Astrocyte (in vitro differentiated cells and primary cell): ENCODE measurements at places on chromosomes 13 and 19. TPM values are rescaled to one million over a fixed set of nuclear protein-coding genes. Genes with fewer than 3 reads are reported as not detected.

DNA sequence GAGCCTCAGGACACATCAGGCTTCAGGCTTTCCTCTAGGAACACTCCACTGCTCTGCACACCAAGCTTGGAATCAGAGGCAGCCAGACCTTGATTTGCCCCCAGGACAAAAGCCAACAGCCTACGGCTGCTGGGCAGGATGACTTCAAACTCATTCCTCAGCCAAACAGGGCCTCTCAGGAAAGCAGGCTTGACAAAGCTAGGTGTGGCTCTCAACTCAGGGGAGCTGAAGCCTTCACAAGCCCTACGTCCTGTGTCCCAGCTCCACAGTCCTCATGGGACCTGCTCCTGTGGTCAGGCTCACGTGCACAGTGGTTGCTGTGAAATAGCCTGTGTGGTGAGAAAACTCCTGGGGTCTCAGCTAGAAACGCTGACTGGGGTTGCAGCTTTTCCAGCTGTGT, 398.9 kb upstream of the ZNF507 start:
- H3K4me3 ChIP-seq: no peak overlapping the region
- no peaks in the 10 kb centered on the region for H3K27me3 ChIP-seq
- no peaks in the 10 kb centered on the region for H3K36me3 ChIP-seq
- no peak overlapping the region for H3K27ac ChIP-seq
- H3K4me1 ChIP-seq: no peaks in the 10 kb centered on the region
- DNase-seq: no peak

GRCh38 chr13:36157480-36157879, 26.3 kb upstream of the DCLK1 start:
- H3K36me3 ChIP-seq: no peaks in the 10 kb centered on the region
- no peak overlapping the region for H3K4me3 ChIP-seq
- no peak for DNase-seq
- peaks cover 20% of the 10 kb centered on the region for H3K4me1 ChIP-seq
- H3K27me3 ChIP-seq: peaks cover 20% of the 10 kb centered on the region

DNA sequence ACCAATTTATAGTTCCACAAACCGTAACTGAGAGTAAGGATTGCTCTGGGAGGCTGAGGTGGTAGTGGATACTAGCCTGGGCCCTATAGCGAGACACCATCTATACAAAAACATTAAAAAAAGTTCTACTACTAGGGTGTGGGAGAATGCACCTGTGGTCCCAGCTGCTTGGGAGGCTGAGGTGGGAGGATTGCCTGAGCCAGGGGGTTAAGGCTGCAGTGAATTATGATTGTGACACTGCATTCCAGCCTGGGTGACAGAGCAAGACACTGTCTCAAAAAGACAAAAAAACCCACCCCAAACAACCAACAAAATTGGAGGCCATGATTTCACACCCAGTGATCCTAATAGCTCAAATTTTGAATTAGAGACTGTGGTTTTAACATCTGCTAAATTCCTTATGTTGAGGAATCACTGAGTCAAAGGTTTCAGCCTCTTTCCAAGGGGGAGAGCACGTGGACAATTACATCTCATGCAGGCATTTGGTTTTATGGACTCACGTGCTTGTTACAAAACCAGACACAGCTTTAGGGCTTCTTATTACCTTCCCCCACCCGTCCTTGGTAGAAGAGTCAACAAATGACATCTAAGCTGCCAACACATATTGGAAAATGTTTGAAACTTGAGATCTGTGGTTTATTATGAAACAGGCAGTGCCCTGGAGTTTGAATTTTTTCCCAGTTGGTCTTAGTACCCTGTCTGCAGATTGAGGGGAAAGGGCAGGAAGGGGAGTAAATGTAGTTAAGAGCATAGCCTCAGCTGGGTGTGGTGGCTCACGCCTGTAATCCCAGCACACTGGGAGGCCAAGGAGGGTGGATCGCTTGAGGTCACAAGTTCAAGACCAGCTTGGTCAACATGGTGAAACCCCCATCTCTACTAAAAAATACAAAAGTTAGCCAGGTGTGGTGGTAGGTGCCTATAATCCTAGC, 18.5 kb downstream of the CYP2A6 start:
- H3K4me3 ChIP-seq: no peak overlapping the region
- no peaks in the 10 kb centered on the region for H3K4me1 ChIP-seq
- no peak overlapping the region for H3K27ac ChIP-seq
- no peaks in the 10 kb centered on the region for H3K27me3 ChIP-seq

Gene TMEM145
- total RNA-seq: 0.70 TPM in 1 of 2 replicates, not detected in the other

GRCh38 chr19:8120636-8121480, 28.5 kb downstream of the FBN3 start:
- H3K27ac ChIP-seq: no peak overlapping the region
- no peak for DNase-seq
- H3K36me3 ChIP-seq: no peaks in the 10 kb centered on the region
- no peaks in the 10 kb centered on the region for H3K27me3 ChIP-seq

Gene MAP4K1
- total RNA-seq: 0.87 and 1.7 TPM in 2 replicates

Gene LHB
- total RNA-seq: 0.48 TPM in 1 of 2 replicates, not detected in the other

DNA sequence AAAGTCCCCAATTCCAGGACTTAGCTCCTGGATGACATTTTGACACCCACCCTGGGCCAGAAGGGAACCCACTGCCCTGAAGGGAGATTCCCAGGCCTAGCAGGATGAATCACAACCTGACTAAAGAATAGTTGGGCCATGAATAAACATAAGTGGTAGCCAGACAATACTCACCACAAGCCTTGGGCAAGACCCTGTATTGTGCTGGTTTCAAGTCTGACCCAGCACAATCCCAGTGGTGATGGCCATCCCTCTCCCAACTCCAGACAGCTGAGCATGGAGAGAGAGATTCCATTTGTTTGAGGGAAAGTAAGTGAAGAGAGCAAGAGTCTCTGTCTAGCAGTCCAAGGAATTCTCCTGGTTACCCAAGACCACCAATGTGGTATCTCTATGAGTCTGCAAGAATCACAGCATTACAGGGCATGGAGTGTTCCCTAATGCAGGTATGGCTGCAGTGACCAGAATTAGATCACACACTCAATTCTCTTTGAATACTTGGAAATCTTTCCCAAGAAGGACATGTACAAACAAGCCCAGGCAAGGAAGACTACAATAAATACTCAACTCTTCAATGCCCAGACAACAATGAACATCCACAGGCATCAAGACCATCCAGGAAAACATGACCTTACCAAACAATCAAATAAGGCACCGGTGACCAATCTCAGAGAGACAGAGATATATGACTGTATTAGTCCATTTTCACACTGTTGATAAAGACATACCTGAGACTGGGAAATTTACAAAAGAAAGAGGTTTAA, 158.0 kb downstream of the VWA8 start:
- DNase-seq: peak; percentile 84
- no peaks in the 10 kb centered on the region for H3K27me3 ChIP-seq
- H3K36me3 ChIP-seq: no peaks in the 10 kb centered on the region
- H3K27ac ChIP-seq: peak overlapping the region; percentile 41
- peaks cover 7% of the 10 kb centered on the region for H3K4me1 ChIP-seq
- H3K4me3 ChIP-seq: no peak overlapping the region

GRCh38 chr19:4090356-4091220, 23.9 kb upstream of the ZBTB7A start:
- H3K27ac ChIP-seq: no peak overlapping the region
- H3K4me3 ChIP-seq: no peak overlapping the region
- no peaks in the 10 kb centered on the region for H3K4me1 ChIP-seq
- no peak for DNase-seq
